Stimulated activated CD4-positive, alpha-beta T cell treated with anti-CD3 and anti-CD28 coated beads, Interleukin-1b, Interleukin-23, amount 100 ng/mL, for 1 hour (primary cell): ENCODE measurements at places on chromosomes 7 and 10.

GRCh38 chr10:349081-349480, 213.8 kb downstream of the ZMYND11 start:
- no peak for DNase-seq

DNA sequence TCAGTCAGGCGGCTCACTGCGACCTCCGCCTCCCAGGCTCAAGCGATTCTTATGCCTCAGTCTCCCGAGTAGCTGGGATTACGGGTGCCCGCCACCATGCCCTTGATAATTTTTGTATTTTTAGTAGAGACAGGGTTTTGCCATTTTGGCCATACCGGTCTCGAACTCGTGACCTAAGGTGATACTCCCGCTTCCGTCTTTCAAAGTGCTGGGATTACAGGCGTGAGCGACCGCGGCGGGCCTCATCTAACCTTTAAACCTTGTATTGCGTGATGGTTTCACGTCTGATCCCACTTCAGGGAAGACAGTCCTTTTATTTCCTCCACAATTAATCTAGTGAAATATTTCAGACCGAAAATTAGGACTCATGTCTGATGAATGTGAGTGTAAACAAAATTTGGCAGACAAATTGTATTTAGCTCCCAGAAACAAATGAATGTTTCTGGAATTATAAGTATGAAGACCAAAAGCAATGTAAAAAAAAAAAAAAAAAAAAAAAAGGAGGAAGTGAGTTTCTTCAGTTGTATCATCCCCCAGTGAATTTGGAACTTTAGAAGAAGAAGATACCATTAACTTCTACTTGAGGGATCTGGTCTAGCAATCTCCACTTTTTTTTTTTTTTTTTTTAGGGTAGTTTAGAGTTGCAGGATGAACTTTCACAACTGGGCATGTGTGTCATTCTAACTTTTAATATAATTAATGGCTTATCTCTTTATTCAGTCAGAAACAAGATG, 1.6 kb downstream of the NUP42 start:
- DNase-seq = no peak

- no peak for DNase-seq
Measured at GRCh38 chr10:90226517-90226916, 525.1 kb downstream of the KIF20B start.

DNA sequence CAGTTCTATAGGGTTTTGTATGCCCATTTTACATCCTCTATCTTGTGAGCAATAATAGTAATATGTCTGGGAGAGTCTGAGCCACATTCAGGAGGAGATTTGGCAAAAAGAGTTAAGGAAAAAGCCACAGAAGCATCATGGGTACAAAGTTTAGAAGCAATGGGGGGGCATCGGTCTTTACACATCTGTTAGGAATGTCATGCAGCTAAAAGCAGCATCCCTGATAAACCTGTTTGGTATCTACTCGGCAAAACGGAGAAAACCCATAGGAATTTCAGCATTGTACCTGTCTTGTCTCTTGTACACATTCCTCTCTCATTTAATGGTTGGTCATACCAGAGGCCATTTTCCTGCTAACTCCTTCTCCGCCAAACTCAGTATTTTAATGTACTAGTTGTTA, 12.5 kb upstream of the HERPUD2 start:
- no peak for DNase-seq

GRCh38 chr7:140546947-140547346, 67.6 kb upstream of the MKRN1 start:
- no peak for DNase-seq

GRCh38 chr7:5636914-5637313, 144.5 kb downstream of the RNF216 start:
- no peak for DNase-seq

GRCh38 chr7:118648002-118648401, 423.5 kb downstream of the ANKRD7 start:
- no peak for DNase-seq

GRCh38 chr7:131284702-131285419, 42.8 kb upstream of the MKLN1 start:
- DNase-seq = no peak

- no peak for DNase-seq
Measured at GRCh38 chr10:69232252-69232651, 12.1 kb downstream of the HKDC1 start.

DNA sequence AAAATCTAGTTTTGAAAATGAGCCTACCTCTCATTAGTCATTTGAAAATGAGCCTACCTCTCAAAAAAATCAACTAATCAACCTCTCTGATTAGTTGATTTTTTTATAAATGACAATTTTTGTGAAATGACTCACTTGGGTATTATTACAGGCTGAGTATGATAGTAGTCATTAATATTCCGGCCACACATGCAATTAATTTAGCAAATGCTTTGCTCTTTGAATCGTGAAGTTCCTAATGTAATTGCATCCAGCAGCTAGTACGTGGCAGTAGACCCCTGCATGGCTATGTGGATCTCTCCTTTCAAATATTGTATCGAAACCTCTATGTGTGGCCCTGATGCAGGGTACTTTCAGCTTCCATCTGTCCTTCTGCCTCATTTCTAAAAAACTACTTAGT, 245.9 kb upstream of the PHYHIPL start:
- no peak for DNase-seq

- DNase-seq = no peak
Measured at GRCh38 chr7:108415821-108416536, 40.3 kb downstream of the NRCAM start.

GRCh38 chr7:36303202-36304098, 86.2 kb upstream of the ANLN start:
- DNase-seq = no peak

DNA sequence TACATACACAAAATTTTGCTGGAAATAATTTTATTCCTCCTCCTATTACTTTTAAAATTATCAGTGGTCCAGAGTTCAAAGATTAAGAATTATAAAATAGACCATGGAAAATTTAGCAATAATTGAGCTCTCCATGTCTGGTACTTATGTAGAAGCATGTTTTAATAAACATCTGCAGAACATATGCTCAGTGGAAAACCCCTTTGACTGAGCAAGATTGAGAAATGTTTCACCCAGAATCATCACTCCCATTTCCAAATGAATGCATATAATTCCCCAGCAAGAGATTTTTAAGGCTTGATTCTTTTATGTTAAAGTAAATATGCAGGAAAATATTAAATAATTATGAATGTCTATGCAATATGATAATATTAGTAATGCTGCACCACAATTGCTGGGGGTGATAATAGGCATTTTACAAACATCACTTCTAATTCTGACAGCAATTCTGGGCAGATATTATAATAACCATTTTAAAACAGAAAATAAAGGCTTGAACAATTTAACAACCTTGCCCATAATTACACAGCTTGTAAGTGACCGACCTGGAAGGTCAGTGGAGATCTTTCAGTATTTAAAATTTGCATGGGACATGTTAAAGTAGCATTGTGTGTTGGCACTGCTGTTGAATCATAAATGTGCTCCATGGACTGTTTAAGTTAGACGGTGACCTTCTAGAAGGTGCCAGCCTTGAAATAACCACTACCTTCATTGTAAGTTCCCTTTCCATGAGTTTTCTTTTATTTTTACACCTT, 45.6 kb upstream of the TES start:
- no peak for DNase-seq

DNA sequence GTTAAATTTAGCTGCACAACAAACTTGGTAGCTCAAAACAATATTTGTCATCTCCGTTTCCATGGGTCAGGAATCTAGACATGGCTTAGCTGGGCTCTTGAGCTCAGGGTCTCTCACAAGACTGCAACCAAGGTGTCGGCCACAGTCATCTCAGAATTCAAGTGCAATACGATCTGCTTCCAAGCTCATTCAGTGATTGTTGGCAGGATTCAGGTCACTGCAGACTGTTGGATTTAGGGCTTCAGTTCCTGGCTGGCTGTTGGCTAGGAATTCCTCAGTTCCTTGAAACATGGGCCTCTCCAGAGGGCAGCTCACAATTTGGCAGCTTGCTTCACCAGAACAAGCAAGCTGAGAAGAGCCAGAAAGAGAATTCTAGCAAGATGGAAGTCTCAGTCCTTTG, 17.5 kb upstream of the CHST3 start:
- no peak for DNase-seq

DNA sequence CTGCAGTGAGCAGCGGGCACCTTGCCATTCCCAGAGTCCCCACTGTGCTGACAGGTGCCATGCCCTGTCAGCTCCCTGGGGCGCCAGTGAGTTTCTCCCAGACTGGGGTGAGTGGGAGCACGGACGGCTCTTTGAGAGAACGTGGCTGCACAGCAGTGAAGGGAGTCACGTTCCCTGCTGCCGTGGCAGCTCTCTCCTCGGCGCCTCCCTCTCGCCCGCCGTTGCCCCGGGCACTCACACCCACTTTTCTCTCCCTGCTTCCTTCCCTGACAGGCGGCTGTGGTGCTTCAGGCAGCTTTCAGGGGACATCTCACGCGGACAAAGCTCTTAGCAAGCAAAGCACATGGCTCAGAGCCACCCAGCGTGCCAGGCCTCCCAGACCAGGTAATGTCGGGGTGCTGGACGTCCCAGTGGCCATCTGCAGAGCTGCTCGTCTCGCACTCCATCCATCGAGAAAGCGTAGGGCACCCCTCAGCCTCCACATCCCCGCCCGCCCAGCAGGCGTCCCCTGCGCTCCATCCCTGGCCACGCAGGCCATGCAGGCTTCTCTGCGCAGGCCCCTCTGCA, 27.1 kb upstream of the TTYH3 start:
- DNase-seq = no peak

DNA sequence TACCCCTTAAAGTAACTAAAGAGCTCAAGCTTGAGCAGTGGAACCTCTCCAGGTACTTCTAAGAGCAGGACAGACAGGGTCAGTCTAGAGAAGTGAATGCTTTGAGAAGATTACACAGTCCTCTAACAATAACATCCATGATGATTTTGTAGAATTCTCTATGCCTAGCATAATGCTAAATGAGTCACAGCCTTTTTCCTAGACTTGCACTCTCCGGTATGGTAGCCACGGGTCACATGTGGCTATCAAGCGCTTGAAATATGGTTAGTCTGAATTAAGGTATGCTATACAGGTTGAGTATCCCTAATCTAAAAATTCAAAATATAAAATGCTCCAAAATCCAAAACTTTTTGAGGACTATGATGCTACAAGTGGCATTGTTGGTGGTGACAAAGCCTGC, 166.6 kb upstream of the MKLN1 start:
- DNase-seq = no peak

- no peak for DNase-seq
Measured at GRCh38 chr7:132455378-132455777, 120.9 kb downstream of the PLXNA4 start.

- DNase-seq = no peak
Measured at GRCh38 chr10:116201011-116201410, 72.0 kb downstream of the GFRA1 start.

GRCh38 chr10:133377818-133378250, 1.2 kb upstream of the PAOX start:
- DNase-seq = no peak

- DNase-seq = no peak
Measured at GRCh38 chr10:25989951-25990350, 55.9 kb downstream of the MYO3A start.

DNA sequence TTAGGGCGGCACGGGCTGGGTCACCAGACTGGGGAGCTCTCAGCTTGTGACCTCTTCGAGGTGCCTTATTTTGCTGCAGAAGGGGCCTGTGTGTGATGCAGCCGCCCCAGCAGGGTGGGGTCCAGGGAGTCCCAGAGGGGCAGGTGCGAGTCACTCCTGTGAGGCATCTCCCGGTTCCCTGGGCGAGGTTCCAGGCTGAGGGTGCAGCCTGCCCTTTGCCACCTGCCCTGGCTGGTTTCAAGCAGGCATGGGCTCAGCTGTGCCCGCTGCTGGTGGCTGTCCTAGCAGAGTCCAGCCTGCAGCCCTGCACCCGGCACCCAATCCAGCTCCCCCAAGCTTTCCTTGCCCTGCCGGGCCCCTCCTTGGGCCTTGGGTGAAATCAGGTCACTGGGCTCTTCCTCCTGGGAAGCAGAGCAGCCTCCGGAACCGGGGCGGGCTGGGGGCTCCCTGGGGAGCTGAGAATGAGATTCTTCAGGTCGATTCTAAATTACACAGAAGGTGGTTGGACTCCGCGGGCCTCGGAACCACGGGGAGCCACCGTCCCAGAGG, 64.8 kb downstream of the PWWP2B start:
- DNase-seq = no peak

DNA sequence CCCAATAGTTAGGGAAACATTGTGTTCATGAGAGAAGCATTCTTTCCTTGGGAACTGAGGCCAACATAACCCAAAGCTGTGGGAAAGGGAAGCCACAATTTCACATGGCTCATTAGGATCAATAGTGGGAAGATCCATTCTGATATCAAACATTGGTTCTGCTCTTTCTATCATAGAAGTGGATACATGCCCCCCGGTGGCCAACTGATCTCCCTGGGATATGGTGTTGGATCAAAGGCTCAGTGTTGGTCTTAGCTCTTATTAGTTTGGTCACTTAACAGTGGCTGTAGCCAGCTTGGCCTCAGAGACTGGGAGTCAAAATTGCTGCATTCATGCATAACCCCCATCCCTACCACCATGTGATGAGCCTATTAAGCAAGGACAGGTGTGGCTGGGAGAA, 6.7 kb upstream of the GIMAP4 start:
- DNase-seq = no peak

DNA sequence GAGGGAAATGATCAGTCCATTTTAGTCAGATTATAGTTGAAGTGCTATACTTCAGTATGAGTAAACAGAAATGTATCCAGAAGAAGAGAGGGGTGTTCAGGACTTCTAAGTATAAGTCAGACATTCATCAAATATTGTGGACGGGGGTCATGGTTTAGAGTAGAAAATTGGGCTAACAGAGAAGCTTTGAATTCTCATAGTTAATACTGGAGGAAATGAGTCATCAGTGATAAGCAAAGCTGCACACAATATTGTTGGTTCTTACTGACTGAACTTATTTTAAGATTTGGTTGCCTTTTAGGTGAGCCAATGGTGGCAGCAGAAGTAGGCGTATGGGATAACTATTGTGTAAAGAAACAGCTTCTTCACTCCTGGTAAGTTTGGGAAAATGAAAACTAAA, 1.7 kb upstream of the SUMF2 start:
- DNase-seq = no peak

DNA sequence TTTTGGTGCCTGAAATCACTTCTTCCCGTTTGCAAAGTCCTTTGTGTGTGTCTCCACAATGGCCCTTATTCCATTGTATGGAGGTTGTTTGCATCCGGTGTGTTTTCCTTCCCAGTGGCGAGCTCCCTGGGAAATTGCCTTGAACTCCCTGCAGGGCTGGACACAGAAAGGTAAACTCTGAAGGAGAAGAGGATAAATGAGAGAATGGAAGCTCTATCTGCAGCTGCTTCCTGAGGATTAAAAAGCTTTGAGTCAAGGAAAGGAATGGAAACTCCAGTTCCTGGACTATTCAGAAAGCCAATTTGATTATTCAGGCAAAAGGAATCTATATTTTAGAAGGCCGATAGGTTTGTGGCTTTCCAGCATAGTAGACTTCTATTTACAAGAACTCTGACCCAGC, 4.4 kb upstream of the GRK5 start:
- no peak for DNase-seq

DNA sequence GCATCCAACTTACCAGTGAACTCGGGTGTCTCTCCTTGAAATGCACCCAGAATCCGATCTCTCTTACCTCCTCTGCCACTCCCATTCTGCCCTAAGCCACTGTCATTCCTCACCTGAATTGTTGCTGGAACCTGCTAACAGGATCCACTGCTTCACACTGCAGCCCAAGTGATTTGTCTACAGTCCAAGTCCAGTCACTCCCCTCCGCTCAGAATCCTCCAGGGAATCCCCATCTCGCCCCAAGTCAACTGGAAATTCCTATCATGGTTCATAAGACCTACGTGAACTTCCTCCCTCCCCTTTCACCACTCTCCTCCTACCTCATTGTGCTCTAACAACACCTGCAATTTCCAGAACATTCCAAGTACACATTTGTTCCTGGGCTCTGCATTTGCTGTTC, 91.3 kb downstream of the SCRN1 start:
- no peak for DNase-seq
